Activated CD4-positive, alpha-beta T cell treated with anti-CD3 and anti-CD28 coated beads for 48 hours (primary cell): ENCODE measurements at places on chromosomes 7 and 10.

- DNase-seq: no peak
Measured at GRCh38 chr7:46871516-46871915, 710.4 kb downstream of the TNS3 start.

GRCh38 chr7:106277976-106278375 is 6.8 kb downstream of the NAMPT start:
- DNase-seq: no peak

DNA sequence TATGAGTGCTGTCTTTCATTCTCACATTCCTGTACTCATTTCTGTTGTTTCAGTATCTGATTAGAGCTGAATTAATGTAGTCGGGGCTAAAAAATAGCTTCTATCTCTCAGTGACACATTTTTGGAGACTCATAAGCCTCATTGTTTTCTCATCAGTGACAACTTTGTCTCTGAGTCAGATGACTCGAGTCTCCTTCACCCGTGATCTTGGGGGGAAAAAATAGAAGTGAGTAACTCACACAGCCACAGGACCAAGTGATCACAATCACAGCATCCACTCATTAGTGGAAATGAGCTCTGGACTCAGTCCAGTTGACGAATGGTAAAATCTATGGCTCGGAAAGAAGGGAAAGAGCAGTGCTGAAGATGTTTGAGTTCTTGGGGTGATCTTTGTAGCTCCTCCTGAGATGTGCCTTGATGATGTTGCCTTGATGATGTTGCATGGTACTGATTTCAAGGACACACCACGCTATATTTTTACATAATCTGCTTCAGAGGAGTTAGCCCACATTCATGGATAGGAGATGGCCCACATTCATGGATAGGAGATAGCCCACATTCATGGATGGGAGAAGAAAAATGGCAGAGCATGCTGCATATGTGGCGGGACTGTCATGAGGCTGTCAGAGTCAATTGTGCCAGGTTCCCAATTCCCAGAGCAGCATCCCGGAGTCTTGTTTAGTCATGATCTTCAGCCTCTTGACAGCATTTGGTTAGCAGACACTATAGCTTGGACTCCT is 214.7 kb downstream of the CELF2 start:
- no peak for DNase-seq

GRCh38 chr10:110425684-110426293 is 71.9 kb upstream of the DUSP5 start:
- DNase-seq: peak; percentile 80

DNA sequence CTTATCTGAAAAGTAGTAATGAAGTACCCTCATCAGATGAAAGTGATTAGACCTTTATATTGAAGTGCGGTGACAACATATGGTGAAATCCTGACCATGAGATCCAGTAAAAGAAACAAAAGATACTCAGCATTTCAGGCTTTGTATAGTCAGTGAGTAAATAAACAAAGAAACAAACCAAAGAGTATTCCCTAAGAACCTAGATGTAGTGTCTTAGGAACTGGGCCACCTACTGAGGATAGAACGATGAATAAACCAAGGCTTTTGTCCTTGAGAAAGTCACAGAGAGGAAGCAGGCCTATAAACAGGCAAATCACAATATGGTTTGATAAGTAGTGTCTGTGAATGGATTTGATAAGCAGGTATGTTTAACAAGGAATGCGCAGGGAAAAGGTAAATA is 46.2 kb downstream of the ZNF277 start:
- DNase-seq: no peak

- no peak for DNase-seq
Measured at GRCh38 chr7:78900806-78901205, 552.7 kb downstream of the MAGI2 start.
